Breast epithelium (tissue), 4 donors: ENCODE measurements at places on chromosomes 12 and 14.
A peak's percentile ranks its signal among the peaks of the same experiment; 100 is the strongest.

GRCh38 chr12:65603438-65604351 is 220.6 kb upstream of the HMGA2 start:
- peak; percentile 55 for DNase-seq

GRCh38 chr14:76918256-76918781 is 92.1 kb downstream of the LRRC74A start:
- DNase-seq: no peak

GRCh38 chr14:73489481-73490175 is 1.1 kb upstream of the RIOX1 start:
- no peak for DNase-seq

- no peak for DNase-seq
Observed at GRCh38 chr12:123984903-123985302, 11.9 kb downstream of the ZNF664 start.

DNA sequence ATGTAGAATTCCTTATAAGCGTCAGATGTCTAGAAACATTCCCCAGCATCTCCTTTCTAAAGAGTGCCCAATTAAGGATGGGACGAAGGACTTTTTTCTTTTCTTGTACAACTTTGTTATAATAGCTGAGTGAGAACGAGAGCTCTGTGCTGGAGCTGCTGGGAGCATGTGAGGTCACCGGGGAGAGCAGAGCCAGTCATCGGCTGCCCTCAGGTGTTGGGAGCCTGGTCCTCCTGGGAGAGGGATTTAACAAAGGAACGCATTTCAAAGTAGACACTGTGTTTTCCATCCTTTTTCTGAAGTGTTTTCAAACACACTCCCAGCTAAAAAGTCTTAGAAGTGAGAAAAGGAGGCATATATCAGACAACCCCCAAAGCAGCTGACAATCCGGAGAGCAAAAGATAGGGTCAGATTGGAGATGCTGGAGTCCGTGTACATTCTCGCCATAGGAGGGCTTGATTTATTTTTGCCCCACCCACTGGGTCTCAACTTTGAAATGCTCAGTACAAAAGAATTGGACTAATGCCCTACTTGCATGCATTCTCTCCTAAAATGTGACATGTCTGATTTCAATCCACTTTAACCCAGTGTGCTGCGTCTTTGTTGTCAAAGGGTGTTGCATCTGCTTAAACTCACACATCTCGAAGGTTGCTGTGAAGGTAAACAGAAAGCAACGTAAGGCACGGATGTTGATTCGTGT is 50.8 kb upstream of the PIWIL1 start:
- no peak for DNase-seq

DNA sequence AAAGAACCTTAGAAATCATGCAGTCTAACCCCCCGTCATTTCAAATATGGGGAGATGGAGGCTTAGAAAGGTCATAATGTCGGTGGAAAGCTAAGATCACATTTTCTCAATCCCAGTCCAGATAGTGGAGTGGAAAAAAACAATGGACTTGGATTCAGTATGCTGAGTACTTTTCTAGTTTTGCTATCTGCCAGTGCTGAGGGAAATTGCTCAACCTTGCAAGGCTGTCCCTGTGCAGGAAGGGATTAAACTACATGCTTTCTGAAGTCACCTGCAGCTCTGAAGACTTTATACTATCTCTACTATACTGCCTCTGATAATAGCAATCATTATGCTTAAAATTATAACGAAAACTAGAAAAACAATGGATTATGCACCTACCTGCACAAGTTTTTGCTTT is 272.8 kb downstream of the LRIG3 start:
- no peak for DNase-seq

DNA sequence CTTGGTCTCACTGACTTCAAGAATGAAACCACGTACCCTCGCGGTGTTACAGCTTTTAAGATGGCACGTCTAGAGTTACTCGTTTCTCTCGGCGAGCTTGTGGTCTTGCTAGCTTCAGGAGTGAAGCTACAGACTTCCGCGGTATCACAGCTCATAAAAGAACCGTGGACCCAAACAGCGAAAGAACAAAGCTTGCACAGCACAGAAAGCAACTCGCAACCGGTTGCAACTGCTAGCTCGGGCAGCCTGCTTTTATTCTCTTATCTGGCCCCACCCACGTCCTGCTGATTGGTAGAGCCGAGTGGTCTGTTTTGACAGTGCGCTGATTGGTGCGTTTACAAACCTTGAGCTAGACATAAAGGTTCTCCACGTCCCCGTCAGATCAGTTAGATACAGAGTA is 4.2 kb upstream of the CLEC4C start:
- DNase-seq: no peak

DNA sequence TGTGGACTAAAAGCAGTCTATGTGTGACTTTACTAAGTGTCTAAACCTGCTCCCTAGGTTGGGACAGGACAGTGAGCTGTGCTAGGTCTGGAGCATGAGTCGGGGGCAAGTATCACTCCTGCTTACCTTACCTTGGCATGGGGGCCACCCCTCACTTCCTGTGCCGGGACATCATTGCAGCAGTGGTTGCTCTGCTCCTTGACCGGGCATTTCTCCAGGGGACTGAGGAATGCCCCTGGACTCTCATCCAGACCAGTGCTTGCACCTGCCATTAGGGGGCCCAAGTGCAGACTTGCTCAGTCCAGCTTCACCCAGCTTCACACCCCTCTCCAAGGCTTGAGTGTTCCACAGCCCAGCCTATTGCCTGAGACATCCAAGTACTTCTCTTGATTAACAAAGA is 84.7 kb upstream of the NELL2 start:
- no peak for DNase-seq

DNA sequence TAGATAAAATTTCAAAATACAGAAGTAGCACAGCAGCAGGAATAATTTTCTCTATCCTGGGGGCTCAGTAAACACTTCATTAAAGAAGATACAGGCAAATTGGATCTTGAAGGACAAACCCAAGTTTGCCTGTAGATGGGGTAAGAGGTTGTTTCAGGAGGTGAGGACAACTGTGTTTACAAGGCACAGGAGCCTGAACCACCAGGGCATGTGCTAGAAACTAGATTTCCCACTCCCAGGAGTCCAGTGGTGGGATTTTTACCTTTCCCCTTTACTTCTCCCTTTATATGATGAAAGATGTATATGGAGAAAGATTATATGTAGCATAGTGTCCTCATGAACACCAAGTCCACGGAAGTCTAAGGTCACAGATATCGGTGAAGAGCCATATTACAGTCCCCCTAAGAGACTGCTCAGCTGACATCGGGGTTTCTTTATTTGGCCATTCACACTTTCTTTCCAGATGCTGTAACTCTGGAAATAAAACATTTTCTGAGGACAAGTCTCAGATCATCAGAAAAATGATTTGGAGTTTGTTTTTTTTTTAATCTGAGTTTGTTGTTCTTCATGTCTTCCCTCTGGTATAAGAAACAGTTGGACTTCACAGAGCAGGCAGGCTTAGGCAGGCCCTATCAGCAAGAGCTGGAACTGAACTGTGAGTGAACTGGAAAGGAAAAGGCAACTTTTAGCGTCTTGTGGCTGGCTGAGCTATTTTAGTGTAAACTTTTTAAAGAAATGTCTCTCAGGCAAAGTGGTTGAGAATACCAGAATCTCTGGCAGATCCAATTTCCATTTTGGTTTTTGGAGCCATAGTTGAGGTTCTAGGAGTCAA is 8.0 kb upstream of the EVL start:
- DNase-seq: no peak

DNA sequence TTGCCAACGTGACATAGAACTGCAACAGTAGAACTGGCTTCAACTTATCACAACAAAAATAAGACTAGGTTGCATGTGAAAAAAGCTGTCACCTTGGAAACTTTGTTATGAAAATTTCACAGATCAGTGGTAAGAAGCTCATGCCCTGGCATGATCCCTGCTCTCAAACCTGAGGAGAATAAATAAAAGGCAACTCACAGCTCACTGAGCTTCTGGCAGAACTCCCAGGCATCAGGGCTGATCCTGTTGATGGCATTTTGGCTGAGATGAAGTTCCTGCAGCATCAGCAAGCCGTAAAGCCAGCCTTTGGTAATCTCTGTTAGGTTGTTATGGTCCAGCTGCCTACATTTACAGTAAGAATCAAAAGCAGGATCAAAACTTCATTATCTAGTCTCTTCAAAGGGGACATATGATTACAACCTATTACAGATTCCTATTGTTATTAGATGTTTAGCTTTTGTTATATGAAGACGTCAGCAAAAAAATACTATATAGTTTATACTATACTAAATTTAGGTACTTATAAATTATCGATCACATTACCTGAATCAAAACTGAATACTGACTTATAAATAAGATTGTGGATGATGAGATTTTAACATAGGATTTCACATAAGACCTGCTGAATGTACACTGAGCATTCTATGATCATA is 32.0 kb downstream of the LRIG3 start:
- DNase-seq: peak; percentile 63

DNA sequence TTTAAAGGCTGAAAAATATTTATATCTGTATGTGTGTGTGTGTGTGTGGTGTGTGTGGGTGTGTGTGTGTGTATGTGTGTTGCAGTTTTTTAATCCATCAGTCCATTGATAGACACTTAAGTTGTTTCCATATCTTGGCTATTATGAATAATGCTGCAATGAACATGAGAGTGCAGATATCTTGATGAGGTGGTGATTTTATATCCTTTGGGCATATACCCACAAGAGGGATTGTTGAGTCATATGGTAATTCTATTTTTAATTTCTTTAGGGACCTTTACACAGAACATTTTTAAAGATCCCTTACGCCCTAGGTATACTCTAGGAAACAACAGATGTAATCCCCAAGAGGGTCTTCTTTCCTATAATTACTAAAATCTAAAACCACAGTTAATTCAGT is 154.5 kb upstream of the CLEC14A start:
- no peak for DNase-seq

- DNase-seq: peak; percentile 19
Observed at GRCh38 chr12:2641761-2642160, 153.0 kb upstream of the FKBP4 start.

DNA sequence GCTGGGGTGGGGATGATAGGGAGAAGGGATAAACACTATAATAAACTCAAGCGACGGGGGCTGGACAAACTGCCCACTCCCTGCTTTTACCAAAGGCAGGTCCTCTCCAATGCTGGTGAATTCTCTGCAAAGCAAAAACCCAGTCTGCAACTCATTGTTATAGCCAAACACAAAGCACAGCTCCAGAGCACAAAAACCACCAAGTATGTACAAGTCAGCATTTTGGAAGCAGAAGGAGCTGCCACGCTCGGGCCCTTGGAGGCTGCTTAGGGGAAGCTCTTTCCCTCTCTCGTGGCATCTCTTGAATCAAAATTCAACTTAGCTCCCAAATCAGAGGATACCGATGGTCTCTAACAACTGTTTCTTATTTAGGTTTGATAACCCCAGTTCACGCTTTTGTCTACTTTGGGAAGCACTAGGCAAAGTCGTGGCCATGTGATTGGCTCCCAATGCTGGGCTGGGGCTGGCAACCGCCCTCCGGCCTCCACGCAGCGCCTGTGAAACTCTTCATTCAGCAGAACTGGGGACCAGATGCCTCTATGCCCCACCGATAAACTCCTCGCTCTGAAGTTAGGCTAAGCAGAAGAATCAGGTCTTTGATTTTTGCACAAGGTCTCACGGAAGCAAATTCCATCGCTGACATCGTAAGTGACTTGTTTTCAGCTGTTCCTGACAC is 158.5 kb upstream of the FOXN3 start:
- peak; percentile 15 for DNase-seq

GRCh38 chr12:64713376-64713775 is 45.8 kb downstream of the GNS start:
- DNase-seq: no peak
